ENCODE measurements at places on chromosomes 2 and 18. TPM values are rescaled to one million over a fixed set of nuclear protein-coding genes. Genes with fewer than 3 reads are reported as not detected.
A peak's percentile ranks its signal among the peaks of the same experiment; 100 is the strongest.

Gene RAB11FIP5
- total RNA-seq: 8.1 TPM

DNA sequence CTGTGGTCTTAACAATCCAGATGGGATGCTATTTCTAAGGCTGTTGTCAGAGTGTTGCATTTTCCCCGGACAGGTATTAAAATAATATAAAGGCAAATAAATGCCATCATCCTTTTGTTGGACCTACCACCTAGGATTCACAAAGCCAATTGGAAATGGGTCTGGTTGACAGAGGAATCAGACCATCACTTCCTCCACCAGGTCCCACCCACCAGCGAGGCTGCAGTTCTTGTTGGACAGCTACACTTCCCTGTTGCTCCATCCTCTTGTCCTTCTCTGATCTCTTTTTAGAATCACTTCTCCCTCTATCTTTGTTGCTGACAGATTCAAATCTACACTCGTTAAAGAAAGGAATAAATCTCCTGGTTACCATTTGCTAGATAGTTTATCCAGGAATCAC is 1.1 kb downstream of the TMEM169 start:
- no peak overlapping the region for H3K4me3 ChIP-seq
- H3K36me3 ChIP-seq: no peaks in the 10 kb centered on the region
- H3K27ac ChIP-seq: no peak overlapping the region
- no peaks in the 10 kb centered on the region for H3K27me3 ChIP-seq
- H3K4me1 ChIP-seq: peaks cover 48% of the 10 kb centered on the region

- no peaks in the 10 kb centered on the region for H3K27me3 ChIP-seq
- H3K4me3 ChIP-seq: no peak overlapping the region
- no peaks in the 10 kb centered on the region for H3K4me1 ChIP-seq
- no peak for DNase-seq
- no peaks in the 10 kb centered on the region for H3K36me3 ChIP-seq
Measured at GRCh38 chr2:155054712-155055111, 356.2 kb downstream of the KCNJ3 start.

DNA sequence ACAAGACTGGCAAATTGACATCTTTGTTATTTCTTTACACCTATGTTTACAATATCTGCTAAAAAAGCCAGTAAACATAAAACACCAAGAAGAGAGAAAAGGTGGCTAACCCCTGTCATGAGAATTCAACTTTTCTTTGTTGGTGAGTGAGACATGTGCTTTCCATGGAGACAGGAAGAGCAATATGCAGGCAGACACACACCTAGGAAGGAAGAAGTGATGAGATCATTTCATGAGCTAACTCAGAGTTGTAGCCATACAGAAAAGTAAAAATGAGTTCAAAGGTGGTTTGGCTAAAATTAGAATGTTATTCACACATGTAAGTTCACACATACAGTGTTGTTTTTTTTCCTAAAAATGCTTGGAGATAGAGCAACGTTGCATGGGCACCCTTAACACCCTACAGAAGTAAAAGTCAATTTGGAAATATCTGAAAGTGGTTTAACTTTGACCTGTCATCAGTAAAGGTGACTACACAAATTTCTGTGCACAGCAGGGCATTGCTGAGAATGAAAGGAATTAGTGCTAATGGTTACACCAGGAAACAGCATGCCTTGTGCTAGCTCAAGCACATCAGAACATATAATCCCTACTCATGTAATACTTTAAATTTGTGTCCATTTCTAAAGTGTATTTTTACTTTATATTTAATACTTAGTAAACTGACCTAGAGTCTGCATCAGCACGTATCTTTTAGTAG is 557.6 kb downstream of the CBLN2 start:
- no peaks in the 10 kb centered on the region for H3K27me3 ChIP-seq
- H3K27ac ChIP-seq: no peak overlapping the region
- no peak for DNase-seq
- no peak overlapping the region for H3K4me3 ChIP-seq
- H3K4me1 ChIP-seq: no peaks in the 10 kb centered on the region
- H3K36me3 ChIP-seq: no peaks in the 10 kb centered on the region

Gene TMEM17
- total RNA-seq: 0.70 TPM

- DNase-seq: no peak
- H3K4me1 ChIP-seq: no peaks in the 10 kb centered on the region
- H3K27ac ChIP-seq: no peak overlapping the region
- no peaks in the 10 kb centered on the region for H3K36me3 ChIP-seq
Measured at GRCh38 chr2:58740426-58740825, 499.3 kb upstream of the FANCL start.

- no peaks in the 10 kb centered on the region for H3K27me3 ChIP-seq
- DNase-seq: no peak
- no peaks in the 10 kb centered on the region for H3K36me3 ChIP-seq
- H3K4me1 ChIP-seq: peaks cover 7% of the 10 kb centered on the region
- H3K27ac ChIP-seq: no peak overlapping the region
- peak overlapping the region; percentile 34 for H3K4me3 ChIP-seq
Measured at GRCh38 chr2:5691221-5691984, 781 bp upstream of the SOX11 start.

GRCh38 chr18:4750393-4751346 is 295.6 kb upstream of the DLGAP1 start:
- H3K36me3 ChIP-seq: no peaks in the 10 kb centered on the region
- H3K4me1 ChIP-seq: no peaks in the 10 kb centered on the region
- no peak for DNase-seq
- no peak overlapping the region for H3K4me3 ChIP-seq
- no peak overlapping the region for H3K27ac ChIP-seq

Gene PSMD1
- 64.9 TPM for total RNA-seq

- no peak for DNase-seq
- H3K27me3 ChIP-seq: no peaks in the 10 kb centered on the region
- no peak overlapping the region for H3K27ac ChIP-seq
- no peaks in the 10 kb centered on the region for H3K36me3 ChIP-seq
Measured at GRCh38 chr2:169510496-169510895, 994 bp downstream of the KLHL41 start.

- H3K27ac ChIP-seq: no peak overlapping the region
- H3K4me3 ChIP-seq: no peak overlapping the region
- no peaks in the 10 kb centered on the region for H3K27me3 ChIP-seq
Measured at GRCh38 chr2:2057125-2057721, 273.9 kb downstream of the MYT1L start.

GRCh38 chr2:165376571-165376975 is 92.9 kb upstream of the CSRNP3 start:
- no peak overlapping the region for H3K27ac ChIP-seq
- H3K27me3 ChIP-seq: no peaks in the 10 kb centered on the region
- no peaks in the 10 kb centered on the region for H3K4me1 ChIP-seq
- no peaks in the 10 kb centered on the region for H3K36me3 ChIP-seq
- DNase-seq: no peak
- H3K4me3 ChIP-seq: no peak overlapping the region

GRCh38 chr2:86238354-86238753 is 39.1 kb downstream of the MRPL35 start:
- no peak overlapping the region for H3K4me3 ChIP-seq
- H3K36me3 ChIP-seq: no peaks in the 10 kb centered on the region
- DNase-seq: no peak
- H3K4me1 ChIP-seq: no peaks in the 10 kb centered on the region
- no peak overlapping the region for H3K27ac ChIP-seq
- H3K27me3 ChIP-seq: no peaks in the 10 kb centered on the region

Gene VSNL1
- 6.3 TPM for total RNA-seq

DNA sequence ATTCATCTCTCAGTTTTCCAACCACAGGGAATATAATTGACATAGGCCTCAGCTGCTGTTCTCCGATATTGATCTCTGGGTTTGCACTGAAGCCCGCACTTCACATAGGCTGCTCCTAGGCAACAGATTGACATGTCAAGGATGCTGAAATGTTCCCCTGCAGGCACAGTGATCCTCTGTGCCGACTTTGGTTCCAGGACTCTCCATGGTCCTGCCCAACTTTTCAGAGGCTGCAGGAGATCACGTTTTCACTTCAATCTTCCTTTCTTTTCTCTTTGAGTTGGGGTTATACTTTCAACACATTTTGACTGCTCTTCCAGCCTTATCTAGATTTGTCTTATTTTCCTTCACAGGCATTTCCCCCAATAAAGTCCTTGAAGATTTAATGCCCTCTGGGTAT is 1361.0 kb downstream of the DSC3 start:
- H3K27me3 ChIP-seq: no peaks in the 10 kb centered on the region
- H3K27ac ChIP-seq: no peak overlapping the region
- no peak for DNase-seq

Gene IGFBP2
- 242 TPM for total RNA-seq

DNA sequence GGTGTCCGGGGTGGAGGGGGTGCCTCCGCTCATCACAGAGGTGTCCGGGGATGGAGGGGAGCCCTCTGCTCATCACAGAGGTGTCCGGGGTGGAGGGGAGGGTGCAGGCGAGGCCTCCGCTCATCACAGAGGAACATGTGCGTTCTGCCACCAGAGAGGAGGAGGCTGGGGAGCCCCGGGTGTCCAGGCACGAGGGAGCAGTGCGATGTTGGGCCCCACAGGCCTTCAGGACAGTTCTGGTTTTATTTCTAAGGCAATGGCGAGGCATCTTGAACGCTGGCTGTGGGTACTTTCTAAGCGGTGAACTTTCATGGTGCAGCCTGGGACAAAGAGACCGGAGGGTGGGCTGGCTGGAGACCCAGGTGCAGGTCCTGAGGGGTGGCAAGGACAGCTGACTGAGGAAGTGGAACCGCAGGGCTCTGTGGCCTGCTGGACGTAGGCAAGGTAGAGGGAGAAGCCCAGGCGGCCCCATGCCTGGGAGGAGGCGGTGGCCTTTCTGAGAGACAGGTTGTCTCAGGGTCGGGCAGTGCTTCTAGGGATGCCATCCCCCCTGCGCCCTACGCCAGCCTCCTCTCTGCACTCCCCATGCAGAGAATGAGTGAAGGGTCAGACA is 196.6 kb upstream of the SALL3 start:
- no peaks in the 10 kb centered on the region for H3K27me3 ChIP-seq
- H3K4me1 ChIP-seq: no peaks in the 10 kb centered on the region
- no peak overlapping the region for H3K27ac ChIP-seq
- H3K36me3 ChIP-seq: no peaks in the 10 kb centered on the region
- no peak overlapping the region for H3K4me3 ChIP-seq

Gene ZNF532
- 3.5 TPM for total RNA-seq

- no peak for DNase-seq
- H3K27ac ChIP-seq: no peak overlapping the region
- no peaks in the 10 kb centered on the region for H3K4me1 ChIP-seq
- peaks cover 33% of the 10 kb centered on the region for H3K36me3 ChIP-seq
Measured at GRCh38 chr2:27680571-27680970, 16.9 kb downstream of the SLC4A1AP start.

Gene ACADL
- total RNA-seq: 19.6 TPM

DNA sequence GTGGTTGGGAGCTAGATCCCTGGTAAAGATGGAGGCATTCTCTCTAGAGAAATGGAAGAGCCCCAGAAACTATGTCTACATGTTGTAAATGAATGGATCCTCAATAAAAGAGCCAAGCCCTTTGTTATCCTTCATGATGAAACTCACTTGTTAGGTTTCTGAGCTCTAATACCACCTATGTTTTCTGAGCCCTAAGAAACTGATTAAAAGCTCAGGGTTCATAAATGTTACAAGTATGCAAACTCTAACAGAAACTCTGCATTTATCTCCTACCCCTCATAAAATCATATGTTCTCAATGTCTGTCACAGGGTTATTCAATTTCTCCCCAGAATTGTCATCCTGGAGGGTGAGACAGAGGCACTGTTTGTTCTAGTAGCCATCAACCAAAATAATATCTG is 18.0 kb upstream of the HNMT start:
- no peaks in the 10 kb centered on the region for H3K36me3 ChIP-seq
- H3K4me1 ChIP-seq: peaks cover 5% of the 10 kb centered on the region
- no peak for DNase-seq
- no peak overlapping the region for H3K4me3 ChIP-seq
- no peak overlapping the region for H3K27ac ChIP-seq
- no peaks in the 10 kb centered on the region for H3K27me3 ChIP-seq

- H3K4me1 ChIP-seq: peaks cover 1% of the 10 kb centered on the region
- H3K27ac ChIP-seq: no peak overlapping the region
- no peaks in the 10 kb centered on the region for H3K36me3 ChIP-seq
- H3K27me3 ChIP-seq: no peaks in the 10 kb centered on the region
Measured at GRCh38 chr18:3179430-3180089, 40.2 kb downstream of the MYOM1 start.

- H3K27ac ChIP-seq: no peak overlapping the region
- DNase-seq: no peak
- H3K4me1 ChIP-seq: no peaks in the 10 kb centered on the region
- no peak overlapping the region for H3K4me3 ChIP-seq
- H3K36me3 ChIP-seq: no peaks in the 10 kb centered on the region
Measured at GRCh38 chr2:208128136-208128535, 1.5 kb downstream of the CRYGC start.

Gene CD8B2
- 0.05 TPM for total RNA-seq

- no peak overlapping the region for H3K27ac ChIP-seq
- no peaks in the 10 kb centered on the region for H3K36me3 ChIP-seq
- DNase-seq: no peak
- H3K27me3 ChIP-seq: no peaks in the 10 kb centered on the region
- H3K4me1 ChIP-seq: no peaks in the 10 kb centered on the region
Measured at GRCh38 chr2:137826373-137827372, 137.6 kb upstream of the HNMT start.

Gene IL1RL1
- total RNA-seq: 6.2 TPM

Gene MGAT5
- total RNA-seq: 12.7 TPM

DNA sequence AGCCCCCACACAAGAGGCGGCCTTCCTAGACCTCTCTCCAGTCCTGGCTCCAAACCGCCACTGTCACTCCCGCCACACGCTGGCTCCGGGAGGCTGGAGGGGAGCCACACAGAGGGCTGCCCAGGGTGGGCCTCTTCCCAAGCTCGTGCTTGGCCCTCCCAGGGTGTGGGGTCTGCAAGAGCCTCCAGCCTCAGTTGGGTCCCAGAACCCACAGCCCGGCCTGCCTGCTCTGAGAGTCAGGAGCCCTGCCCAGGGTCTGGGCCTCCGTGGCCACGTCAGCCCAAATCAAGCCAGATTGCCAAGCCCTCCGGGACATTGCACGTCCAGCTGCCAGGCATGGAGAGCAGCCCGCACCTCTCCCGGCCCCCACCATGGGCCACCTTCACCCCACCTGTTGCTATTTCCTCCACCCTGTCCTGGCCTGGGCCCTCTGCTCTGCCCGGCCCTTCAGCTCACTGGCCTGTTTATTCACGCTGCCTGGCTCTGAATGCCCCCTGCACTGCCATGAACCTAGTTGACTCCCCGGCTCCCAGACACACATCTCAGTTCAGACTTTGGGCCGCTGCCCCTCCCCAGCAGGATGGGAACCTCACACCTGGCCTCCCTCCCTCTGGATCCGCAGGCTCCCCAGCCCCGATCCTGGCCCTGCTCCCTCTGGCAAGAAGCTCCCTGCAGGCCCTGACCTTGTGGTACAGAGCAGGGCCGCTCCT is 61.0 kb downstream of the BIN1 start:
- no peak for DNase-seq
- H3K27ac ChIP-seq: no peak overlapping the region
- H3K4me1 ChIP-seq: no peaks in the 10 kb centered on the region
- H3K4me3 ChIP-seq: no peak overlapping the region
- no peaks in the 10 kb centered on the region for H3K27me3 ChIP-seq

- no peaks in the 10 kb centered on the region for H3K27me3 ChIP-seq
- peaks cover 40% of the 10 kb centered on the region for H3K4me1 ChIP-seq
- H3K4me3 ChIP-seq: no peak overlapping the region
- no peak for DNase-seq
- no peak overlapping the region for H3K27ac ChIP-seq
- peaks cover 42% of the 10 kb centered on the region for H3K36me3 ChIP-seq
Measured at GRCh38 chr2:74427551-74427950, 6.0 kb downstream of the WDR54 start.

Data from liver (tissue), 10 donors.